Cardiac fibroblast (primary cell): ENCODE measurements at places on chromosomes 7 and 10.

DNA sequence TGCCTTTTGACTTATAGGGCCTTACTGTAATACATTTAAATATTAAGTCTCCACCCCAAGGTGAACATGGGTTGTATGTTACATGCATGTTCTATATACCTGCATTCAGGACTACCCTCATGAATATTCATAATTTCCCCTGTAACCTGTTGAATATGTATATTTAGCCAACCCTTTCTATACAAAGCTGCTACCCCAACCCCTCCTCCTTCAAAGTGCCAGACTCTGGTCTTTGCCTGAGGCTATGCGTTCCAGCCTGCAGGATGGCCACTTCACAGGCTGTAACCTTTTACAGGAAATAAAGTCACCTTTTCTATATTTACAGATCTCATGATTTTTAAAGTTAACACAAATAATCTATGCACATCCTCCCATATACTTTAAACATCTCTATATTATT, 10.1 kb upstream of the UNC5B start:
- no peak for DNase-seq

- DNase-seq: peak; percentile 88
Observed at GRCh38 chr7:29494350-29494749, 69.3 kb upstream of the PRR15 start.

DNA sequence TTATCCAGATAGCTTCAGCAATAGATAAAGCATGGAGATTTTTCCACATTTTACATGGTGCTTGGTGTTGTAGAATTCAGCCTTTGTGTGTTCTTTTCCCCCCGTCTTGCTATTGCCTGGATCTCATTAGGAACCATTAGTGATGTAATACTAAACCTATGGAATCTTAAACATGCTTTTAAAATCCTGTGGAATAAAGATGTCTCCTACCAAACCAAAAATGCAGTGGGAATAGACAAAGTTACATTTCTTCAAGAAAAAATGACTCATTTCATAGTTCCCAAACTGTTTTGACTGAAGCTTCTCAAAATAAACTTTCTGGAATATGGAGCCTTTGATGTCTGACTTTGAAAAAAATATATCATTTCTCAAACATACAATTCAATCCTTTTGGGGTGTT, 44.0 kb downstream of the CALD1 start:
- DNase-seq: peak; percentile 33

- DNase-seq: no peak
Observed at GRCh38 chr10:97197030-97197500, 11.3 kb upstream of the SLIT1 start.

DNA sequence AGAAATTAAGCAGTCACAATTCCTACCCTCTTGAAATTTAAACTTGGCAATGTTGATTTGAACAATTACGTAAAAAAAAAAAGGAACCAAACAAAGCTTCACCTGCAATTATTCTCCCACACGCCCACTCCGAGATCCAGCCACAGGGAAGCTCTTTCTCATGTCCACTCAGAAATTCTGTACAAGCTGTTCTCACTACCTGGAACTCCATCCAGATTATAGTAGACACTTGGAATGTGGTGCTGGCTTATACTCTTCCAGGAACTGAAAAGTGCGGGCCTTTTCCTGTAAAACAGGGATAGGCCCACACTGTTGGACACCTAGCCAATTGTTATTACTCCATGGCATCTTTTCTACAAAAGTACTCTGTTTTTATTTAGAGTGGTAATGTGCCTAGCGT, 20.3 kb upstream of the TOMM7 start:
- no peak for DNase-seq

- no peak for DNase-seq
Observed at GRCh38 chr7:106023369-106024322, 60.6 kb downstream of the CDHR3 start.

DNA sequence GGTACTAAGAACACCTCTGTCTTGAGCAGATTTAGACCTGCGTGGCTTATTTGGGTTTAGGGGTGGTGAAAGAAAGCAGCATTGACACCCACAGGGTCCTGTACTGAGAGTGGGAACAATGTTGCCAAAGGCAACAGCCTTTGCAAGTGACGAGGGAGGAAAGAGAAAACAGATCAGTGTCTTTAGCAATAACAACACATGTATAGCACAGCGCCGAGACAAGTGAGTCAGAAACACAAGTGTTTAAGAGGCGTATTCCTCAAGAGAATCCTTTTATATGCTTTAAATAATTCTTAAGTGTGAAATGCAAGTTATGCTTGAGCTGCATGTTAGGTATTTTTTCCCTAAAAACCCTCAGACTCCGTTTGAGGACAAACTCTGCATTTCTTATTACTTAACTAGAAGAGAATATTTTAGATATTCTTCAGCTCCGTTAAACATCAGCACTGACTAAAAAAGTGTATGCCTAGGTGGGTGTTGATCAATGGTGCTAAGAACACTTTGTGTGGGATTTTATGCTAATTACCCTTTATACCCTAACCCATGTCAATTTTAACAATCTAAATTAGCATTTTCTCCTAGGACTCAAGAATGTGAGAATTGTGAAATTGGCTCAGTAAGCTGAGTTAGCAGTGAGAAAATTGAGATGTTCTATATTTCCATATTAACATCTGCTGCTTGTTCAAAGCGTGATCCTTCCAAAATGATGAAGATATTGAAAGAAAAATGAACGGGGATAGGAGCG, 1095.4 kb upstream of the CELF2 start:
- DNase-seq: no peak

GRCh38 chr10:124949543-124949942, 7.6 kb downstream of the ZRANB1 start:
- DNase-seq: peak; percentile 68

GRCh38 chr7:121395494-121395960, 581 bp downstream of the FAM3C start:
- peak; percentile 42 for DNase-seq

DNA sequence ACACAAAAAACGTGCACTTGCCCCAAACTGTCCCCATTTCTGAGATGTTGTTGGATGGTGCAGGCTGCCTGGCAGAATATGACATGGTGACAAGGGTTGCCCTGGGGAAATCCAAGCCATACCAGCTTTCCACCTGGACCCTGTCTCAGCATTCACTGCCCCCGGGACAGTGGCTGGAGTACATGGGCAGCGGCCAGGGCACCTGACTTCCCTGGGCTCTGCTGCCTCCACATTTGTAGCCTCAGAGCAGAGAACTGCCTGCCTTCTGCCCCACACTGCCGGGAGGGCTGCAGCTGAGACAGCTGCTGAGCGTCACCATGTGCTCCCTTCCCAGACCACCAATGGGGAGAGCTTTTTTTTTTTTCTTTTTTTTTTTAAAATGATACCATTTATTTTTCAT, 222.9 kb upstream of the ZNF32 start:
- DNase-seq: no peak

GRCh38 chr10:14186245-14186644, 144.5 kb downstream of the FRMD4A start:
- DNase-seq: peak; percentile 41

DNA sequence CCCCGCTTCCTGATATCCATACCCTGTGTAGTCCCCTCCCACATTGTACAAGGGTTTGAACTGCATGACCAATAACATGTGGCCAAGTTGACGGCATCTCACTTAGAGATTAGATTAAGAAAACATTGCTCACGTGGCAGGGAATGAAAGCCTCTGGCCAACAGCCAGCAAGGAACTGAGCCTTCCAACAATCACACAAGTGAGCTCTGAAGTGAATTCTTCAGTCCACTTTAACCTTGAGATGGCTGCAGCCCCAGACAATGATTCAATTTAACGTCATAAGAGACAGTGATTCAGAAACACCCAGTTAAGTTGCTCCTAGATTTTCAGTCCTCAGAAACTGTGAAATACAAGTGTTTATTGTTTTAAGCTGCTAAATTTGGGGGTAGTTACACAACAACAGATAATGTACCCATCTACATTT, 165.9 kb upstream of the PLXNA4 start:
- DNase-seq: peak; percentile 94

DNA sequence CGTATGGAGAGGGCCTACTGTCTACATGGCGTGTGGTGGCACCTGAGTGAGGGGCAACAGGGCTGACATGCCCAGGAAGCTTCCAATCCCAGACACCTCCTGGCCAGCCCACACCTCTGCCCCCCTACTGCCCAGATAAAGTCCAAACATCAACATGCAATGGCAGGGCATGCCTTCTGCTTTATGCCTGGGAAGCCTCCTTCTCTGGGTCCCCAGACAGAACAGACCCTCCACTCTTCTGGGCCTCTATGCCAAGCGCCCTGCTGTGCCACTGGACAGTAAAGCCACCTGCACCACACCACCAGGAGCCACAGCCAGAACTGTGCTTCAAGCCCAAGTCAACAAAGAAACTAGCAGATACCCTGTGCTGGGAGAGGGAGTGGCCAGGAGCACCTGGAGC, 12.5 kb downstream of the TMEM72 start:
- no peak for DNase-seq

DNA sequence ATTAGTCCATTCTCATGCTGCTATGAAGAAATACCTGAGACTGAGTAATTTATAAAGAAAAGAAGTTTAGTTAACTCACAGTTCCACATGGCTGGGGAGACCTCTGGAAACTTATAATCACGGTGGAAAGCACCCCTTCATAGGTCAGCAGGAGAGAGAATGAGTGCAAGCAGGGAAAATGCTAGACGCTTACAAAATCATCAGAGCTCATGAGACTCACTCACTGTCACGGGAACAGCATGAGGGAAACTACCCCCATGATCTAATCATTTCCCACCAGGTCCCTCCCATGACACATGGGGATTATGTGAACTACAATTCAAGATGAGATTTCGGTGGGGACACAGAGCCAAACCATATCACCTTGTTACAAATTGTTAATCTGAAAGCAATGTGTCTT, 15.8 kb downstream of the TAS2R39 start:
- DNase-seq: peak; percentile 10

DNA sequence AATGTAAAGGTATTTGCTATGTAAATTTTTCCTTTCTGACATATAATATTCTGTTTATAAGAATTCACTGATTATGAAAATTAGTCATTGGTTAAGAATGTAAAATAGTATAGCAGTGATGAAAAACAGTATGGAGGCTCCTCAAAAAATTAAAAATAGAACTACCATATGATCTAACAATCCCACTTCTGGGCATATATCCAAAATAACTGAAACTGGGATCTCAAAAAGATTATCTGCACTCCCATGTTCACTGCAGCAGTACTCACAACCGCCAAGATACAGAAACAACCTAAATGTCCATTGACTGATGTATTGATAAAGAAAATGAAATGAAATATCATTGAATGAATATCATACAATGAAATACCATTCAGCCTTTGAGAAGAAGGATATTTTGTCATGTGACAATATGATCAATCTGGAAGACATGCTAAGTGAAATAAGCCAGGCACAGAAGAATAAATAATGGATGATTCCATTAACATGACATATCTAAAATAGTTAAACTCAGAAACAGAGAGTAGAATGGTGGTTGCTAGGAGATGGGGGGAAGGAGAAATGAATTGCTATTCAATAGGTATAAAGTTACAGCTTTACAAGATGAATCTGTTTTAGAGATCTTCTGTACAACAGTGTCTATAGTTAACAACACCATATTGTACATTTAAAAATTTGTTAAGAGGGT, 14.0 kb downstream of the C10orf88 start:
- peak; percentile 81 for DNase-seq

GRCh38 chr10:66788178-66788987, 137.5 kb upstream of the LRRTM3 start:
- DNase-seq: no peak

DNA sequence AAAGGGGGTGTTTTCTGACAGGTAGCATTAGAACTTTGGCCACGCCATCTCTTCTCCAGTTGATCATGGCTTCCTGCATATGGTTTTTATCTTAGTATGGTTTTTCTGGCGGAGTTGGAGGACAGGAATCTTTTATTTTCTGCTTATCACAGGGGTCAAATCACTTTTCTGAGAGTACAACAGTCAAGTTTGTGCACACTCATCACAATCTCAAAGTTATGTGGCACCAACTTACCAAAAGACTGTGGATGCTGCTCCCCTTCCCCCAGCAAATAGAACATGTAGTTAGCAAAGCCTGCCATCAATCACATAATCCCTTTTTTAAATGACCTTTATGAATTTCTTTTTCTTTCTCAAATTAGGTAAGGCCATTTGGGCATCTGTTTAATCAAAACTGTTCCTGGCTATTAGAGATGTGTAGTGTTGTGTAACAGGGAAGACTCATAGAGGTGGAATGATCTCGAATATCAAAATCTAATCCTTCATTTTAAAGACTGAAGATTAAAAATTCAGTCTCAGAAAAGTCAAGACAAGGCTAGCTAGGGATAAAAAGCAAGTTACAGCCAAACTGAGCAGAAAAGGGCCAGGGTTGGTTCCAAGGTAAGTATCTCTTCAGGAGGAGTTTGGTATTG, 3.8 kb upstream of the CH25H start:
- DNase-seq: no peak

DNA sequence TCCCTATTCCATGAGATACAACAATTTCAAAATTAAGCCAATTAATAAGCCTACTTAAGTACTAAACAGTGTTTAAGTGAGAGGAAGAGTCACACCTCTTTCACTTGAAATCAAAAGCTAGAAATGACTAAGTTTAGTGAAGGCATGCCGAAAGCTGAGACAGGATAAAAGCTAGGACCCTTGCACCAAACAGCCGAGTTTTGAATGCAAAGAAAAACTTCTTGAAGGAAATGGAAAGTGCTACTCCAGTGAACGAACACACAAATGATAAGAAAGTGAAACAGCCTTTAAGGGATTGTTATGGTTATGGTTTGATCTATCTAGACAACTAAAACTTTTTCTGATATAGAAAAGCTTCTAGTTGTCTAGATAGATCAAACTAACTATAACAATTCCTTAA, 135.4 kb upstream of the KMT2E start:
- no peak for DNase-seq
